HTR-8/SVneo (cell line): ENCODE measurements at places on chromosomes 7 and 10.

- DNase-seq = no peak
Measured at GRCh38 chr10:99438890-99439289, 8.5 kb upstream of the GOT1 start.

- DNase-seq = no peak
Measured at GRCh38 chr10:6586501-6586900, 6.4 kb upstream of the PRKCQ start.

DNA sequence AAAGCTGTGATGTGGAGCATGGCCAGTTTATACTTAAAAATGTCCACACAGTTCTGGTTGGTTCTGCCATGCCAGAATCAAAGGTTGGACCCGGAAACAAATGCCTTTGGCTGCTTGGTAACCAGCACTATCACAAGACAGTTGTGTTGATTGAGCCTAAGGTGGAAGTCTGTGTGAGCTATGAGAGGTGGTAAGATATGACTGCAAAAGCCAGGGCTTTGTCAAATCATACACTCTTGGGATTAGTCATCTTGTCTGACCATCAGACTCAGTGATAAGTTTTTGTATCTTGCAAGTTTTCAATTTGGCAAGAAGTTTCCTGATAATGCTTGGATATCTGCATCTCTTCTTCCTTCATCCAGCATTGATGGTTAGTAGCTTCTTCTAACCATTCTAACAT is 35.5 kb downstream of the GPR141 start:
- no peak for DNase-seq

DNA sequence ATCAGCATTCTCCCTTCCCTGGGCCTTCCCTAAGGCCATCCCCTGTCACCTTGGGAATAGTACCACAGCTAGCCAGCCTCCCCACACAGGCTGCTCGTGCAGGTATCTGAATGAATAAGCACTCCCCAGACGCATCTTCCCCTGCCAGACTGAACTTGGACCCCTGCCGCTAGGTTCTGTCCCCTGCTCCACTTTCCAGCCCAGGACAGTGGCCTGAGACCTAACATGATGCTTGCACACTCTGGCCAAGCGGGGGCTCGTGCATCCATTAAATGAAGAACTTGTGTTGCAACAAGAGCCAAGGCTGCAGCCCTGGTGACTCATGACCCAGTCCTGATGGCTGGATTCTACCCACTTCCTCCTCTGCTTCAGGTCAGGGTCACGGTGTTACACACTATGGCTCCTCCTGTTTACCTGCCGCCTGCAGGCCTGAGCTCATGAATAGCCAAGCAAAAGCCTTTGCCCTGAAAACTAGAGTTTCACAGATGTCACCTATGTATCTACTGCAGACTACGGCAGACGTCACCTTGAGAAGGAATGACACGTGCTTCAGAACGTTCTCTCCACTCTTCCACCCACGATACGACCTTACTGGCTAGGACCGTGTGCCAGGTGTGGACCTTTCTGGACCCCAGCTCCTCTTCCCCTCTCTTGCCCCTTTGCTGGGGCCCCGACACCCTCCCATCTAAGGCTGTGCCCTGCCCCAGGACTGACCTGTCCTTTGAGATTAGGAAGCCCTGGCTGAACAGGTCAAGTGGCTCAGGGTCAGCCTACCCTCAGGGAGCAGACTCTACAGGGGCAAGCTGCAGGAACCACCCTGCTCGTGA is 6.5 kb downstream of the ASB13 start:
- peak; percentile 51 for DNase-seq

DNA sequence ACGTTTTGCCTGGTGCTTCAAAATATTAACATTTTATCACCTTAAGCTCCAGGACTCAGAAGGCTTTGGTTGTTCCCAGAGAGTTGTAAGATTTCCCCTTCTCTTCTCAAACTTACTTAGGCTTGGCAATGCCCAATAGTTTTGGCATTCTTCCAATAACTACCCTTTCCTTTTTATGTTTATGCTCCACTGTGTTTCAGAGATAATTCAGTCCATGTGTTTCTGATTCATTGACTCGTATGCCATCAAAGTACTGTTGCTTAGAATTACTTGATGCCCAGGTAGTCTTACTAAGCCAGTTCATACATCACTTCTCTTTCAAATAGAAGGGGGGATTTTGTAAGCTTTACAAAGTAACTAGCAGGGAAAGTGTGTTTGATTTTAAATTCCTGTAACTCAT is 66.6 kb downstream of the AGMO start:
- DNase-seq = no peak

GRCh38 chr7:132116369-132116768 is 459.9 kb downstream of the PLXNA4 start:
- DNase-seq = peak; percentile 19

GRCh38 chr10:24851629-24852028 is 100.8 kb downstream of the PRTFDC1 start:
- no peak for DNase-seq

- peak; percentile 65 for DNase-seq
Measured at GRCh38 chr10:28734938-28735759, 57.8 kb downstream of the BAMBI start.

DNA sequence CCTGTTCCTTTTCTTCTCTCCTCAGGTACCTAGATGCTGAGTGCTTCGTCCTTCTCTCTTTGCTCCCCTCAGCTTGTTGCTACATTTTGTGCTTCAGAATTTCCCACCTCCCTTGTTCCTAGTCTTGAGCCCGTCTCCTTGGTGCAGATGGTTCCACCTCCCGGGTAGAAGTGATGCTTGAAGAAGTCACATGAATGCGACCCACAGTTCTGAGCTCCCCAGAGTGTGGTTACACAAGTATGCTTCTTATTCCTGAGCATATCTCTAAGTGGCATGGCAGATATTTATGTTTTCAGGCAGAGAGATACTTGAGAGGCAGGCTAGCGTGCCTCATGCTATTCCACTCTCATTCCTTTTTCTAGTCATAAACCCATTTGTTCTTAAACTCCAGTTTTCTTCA is 34.0 kb downstream of the INPP5F start:
- DNase-seq = no peak

DNA sequence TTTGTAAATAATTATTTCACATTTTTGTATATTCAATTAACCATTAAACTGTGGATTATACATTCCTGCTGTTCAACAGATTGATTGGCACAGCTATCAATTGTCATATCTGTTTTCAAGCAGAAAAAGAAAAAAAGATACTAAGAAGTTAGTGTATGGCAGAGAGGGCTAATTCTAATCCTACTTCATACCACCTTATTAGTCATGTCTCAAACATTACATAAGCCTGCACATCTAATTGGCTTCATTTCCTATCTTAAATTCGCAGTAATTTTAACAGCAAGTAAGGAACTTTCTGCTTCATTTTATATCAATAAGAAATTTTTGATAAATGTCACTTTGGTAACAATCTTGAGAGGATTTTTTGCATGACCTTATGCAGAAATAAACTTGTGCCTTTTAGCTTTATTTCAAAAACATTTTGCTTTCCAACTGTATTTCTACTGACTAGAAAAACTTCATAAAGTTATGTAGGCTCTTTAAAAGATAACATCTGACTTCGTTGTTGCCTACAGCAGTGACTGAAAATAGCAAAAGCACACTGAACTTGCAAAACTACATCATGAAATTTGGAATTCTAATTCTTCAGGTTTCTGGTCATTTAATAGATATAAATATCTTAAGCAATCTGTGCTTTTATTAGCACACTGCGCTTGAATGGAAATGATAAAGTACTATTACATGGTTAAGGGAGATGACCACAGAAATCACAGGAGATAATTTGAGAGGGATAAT is 111.5 kb downstream of the SEMA3C start:
- no peak for DNase-seq

DNA sequence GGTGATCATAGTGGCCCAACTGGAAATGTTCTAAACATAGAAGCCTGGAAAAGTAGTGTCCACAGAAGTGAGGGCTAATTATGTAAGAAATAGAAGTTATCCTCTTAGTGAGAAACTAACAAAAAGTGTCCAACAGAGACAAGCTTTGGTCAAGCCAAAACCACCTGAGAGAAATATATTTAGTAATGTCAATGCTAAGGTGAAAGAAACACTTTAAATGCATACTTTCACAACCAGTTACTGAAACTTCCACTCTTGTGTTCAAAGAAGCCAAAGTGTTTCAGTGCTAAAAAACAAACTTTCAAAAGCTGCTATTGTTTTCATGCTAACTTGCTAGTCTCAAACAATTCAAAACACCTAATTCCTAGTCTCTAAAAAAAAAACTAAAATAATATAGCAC is 18.1 kb downstream of the RAB11FIP2 start:
- no peak for DNase-seq

- DNase-seq = no peak
Measured at GRCh38 chr7:113320419-113320818, 202.1 kb upstream of the SMIM30 start.

DNA sequence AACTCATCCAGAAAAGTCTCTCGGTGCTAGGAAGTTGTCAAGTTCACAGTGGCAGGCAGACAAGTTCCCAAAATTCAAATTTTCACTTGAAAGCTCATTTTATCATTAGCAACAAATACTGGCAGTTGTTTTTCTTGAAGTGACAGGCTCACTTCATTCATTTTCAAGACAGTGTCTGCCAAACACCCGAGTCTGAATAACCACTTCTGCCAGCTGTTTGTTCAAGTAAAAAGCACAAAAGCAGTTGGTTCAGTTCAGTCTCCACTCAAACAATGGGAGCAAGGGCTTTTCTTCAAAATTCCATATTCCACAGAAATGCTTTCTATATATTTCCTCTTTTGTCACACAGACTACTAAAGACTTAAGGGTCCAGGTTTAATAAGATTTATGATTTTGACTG is 47.7 kb upstream of the ATP6V0A4 start:
- no peak for DNase-seq

- DNase-seq = no peak
Measured at GRCh38 chr7:7764520-7765396, 46.4 kb upstream of the RPA3 start.

GRCh38 chr7:14839307-14839706 is 63.2 kb downstream of the DGKB start:
- DNase-seq = no peak

DNA sequence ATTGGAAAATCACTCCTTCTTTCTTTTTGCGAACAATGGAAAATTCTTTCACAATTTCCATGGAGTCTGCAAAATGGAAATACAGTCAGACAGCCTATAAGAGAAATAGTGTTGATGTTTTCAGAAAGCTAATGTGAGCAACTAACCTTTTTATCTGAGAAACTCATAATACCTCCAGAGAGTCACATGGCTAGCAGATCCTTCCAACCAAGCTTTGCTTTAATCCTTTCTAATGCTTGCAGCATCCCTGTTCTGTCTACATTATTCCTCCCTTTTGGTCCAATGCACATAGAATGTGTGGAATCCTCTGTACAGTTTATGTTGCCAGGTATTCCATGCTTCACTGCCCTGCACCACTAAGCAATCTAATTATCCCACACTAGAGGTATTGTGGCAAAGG is 717.5 kb upstream of the LRRN3 start:
- no peak for DNase-seq

DNA sequence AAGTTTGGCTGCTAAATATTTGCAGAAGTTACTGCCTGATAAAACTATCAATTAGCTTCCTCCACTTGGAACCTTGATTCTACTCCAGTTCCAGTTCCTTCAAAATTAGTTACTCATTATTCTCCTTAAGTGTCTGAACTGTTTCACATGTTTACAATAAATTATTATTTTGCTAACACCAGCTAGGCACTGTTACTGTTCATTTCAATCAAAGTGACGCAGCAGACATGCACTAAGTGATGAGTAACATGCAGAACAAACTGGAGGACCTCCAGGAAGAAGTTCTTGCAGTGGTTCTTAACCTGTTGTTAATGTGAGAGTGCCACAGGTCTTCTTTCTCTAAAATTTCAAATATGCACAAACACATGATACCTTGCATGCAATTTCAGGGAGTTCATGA is 491.8 kb upstream of the SEMA3A start:
- DNase-seq = no peak

DNA sequence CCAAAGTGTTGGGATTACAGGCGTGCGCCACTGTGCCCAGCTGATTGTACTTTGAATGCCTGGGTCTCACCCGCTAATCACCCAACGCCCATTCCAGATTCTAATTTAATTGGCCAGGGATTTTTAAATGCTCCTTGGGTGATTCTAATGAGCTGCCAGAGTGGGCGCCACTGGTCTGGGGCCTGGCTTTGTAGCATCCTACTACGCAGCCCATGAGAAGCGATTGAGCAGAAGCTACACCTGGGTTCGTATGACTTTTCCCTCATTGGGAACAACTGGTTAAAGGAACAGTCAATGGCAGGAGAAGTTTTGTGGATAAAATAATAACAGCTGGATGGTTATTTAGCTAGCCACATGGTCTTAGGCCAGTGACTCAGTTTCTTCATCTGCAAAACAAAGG is 108.0 kb downstream of the SPAG6 start:
- DNase-seq = no peak

DNA sequence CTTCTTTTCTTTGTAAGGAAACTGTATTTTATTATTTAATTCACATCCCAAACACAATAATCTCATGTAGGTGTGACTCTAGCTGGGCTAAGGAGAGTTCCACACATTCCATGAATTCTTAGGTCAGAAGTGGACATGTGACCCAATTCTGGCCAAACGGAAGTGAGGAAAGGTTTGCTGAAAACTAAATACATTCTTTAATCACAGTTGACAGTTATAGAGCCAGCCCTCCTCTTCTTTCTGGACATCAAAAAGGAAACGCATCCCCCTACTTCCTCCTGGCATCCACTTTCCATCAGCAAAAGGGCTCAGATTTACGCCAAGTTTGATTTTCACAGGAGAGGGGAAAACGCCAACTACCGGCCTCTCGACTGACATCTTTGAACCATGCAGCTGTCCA is 774.4 kb upstream of the POM121L12 start:
- no peak for DNase-seq

- DNase-seq = no peak
Measured at GRCh38 chr10:120086066-120086465, 193.5 kb downstream of the SEC23IP start.

GRCh38 chr7:136502162-136502561 is 366.3 kb upstream of the CHRM2 start:
- DNase-seq = no peak

DNA sequence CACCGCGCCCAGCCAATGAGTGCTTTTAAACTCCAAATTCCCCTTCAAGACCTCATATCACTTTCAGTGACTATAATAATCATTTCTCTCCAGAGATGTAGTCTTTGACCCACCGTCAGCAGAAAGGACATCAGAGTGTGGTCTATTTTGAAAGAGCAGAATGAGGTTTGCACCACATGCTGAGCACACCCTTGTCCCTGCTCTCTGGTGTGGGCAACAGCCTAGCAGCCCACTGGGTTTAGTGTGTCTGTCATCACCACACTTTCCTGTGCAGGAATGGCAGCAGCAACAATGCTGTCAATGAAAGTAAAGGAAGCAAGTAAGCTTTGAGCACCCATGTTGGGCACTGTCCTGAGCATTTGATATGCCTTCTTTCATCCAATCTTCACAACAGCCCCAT is 122.4 kb downstream of the PLXNA4 start:
- DNase-seq = no peak

- DNase-seq = no peak
Measured at GRCh38 chr10:50431791-50432190, 180.5 kb upstream of the ASAH2 start.

GRCh38 chr7:473211-473734 is 46.4 kb downstream of the PDGFA start:
- DNase-seq = no peak

- no peak for DNase-seq
Measured at GRCh38 chr10:130756651-130757050, 554.9 kb downstream of the TCERG1L start.

GRCh38 chr10:24414597-24414996 is 205.7 kb downstream of the KIAA1217 start:
- DNase-seq = no peak

- DNase-seq = no peak
Measured at GRCh38 chr10:93596539-93596938, 4.5 kb downstream of the RBP4 start.

- DNase-seq = no peak
Measured at GRCh38 chr10:44368637-44369036, 16.3 kb downstream of the CXCL12 start.

GRCh38 chr7:77687100-77687746 is 9.0 kb upstream of the RSBN1L start:
- no peak for DNase-seq
